HCT116 (cell line): ENCODE measurements at places on chromosomes 5 and 9.

- DNase-seq, result no peak
These were observed 136.4 kb upstream of the TBC1D2 start for GRCh38 chr9:98391867-98392266.

- DNase-seq, result no peak
These were observed 7.8 kb downstream of the RXRA start for GRCh38 chr9:134333874-134334581.

DNA sequence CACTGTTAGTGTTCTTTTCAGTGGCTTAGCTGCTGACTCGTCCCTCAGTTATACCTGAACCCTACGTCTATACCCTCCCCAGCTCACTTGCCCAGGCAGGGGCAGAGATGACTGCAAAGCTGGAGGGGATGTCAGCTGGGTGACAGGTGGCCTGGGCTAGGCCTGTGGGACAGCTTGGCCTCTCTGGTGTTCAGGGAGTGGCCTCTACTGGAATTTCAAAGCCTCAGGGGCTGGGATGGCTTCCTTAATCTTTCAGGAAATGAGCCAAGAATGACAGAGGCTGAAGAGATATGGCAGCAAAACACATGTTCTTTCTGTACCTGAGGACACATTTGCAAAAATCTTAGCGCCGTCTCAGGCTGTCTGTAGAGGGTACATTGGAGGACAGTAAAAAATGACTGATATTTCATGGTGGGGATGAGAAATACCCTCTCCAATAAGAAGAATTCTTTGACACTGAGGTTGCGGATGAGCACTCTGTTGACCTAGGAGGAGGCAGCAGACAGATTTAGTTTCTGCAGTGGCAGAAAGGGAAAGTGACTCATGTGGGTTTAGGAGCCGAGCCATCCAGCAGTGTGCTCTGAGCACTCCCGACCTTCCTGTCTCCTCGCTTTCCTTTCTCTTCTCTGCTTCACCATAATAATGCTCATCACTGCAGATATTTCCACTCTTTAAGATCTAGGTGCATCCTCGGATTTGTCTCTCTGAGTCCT is 54.4 kb downstream of the ENTREP1 start:
- no peak for DNase-seq

- DNase-seq, result no peak
These were observed 11.3 kb upstream of the GRHPR start for GRCh38 chr9:37410969-37411785.

- no peak for DNase-seq
These were observed 110.6 kb downstream of the SVEP1 start for GRCh38 chr9:110468950-110469349.

- peak; percentile 35 for DNase-seq
These were observed 7.0 kb downstream of the IGFBPL1 start for GRCh38 chr9:38417003-38417945.

GRCh38 chr9:122827761-122828093 is 661 bp downstream of the PDCL start:
- no peak for DNase-seq

DNA sequence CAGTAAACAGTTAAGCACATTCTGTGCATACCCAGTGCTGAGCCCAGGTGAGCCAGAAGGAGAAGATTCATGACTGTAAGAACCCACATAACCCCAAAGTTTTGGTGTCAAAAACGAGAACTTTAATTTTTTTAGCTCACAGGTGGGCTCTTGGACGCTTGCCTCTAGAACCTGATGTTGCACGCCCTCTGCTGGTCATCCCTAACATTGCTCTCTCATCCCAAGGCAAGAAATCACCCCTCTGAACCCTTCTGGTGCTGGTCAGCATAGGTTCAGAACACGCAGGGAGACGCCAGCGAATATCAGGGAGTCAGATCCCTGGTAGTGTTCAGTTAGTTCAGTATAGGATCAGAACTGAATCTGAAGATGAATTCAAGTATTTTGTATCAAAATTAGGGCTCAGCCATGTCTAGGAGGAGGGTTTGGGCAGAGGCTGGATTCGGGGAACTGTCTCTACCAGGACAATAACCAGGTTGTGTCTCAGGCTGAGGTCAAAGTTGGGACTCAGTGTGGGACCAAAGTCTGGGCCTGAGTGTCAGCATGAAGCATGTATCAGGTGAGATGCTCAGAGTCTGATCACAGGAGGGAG is 4.1 kb upstream of the DNAJB5 start:
- peak; percentile 59 for DNase-seq

GRCh38 chr9:130847306-130848217 is 12.5 kb downstream of the ABL1 start:
- DNase-seq, result no peak

- no peak for DNase-seq
These were observed 148.2 kb upstream of the KLF4 start for GRCh38 chr9:107637421-107638420.

- no peak for DNase-seq
These were observed 94.1 kb upstream of the LIFR start for GRCh38 chr5:38650540-38650939.

GRCh38 chr5:59000211-59000610 is 417.3 kb downstream of the RAB3C start:
- no peak for DNase-seq

DNA sequence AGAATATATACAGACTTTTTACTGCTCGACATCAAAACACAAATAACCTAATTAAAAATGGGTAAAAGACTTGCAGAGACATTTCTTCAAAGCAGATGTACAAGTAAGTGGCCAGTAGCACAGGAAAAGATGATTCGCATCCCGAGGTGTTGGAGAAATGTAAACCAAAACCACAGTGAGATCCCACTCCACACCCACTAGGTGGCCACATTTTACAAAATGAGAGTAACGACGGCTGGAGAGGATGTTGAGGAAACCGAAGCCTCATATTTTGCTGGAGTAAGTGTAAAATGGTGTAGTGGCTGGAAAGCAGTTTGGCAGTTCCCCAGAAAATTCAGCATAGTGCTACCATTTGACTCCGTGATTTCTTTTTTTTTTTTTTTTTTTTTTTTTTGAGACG is 21.3 kb upstream of the GBGT1 start:
- peak; percentile 64 for DNase-seq

- no peak for DNase-seq
These were observed 32.4 kb downstream of the DDX31 start for GRCh38 chr9:132637351-132637750.

DNA sequence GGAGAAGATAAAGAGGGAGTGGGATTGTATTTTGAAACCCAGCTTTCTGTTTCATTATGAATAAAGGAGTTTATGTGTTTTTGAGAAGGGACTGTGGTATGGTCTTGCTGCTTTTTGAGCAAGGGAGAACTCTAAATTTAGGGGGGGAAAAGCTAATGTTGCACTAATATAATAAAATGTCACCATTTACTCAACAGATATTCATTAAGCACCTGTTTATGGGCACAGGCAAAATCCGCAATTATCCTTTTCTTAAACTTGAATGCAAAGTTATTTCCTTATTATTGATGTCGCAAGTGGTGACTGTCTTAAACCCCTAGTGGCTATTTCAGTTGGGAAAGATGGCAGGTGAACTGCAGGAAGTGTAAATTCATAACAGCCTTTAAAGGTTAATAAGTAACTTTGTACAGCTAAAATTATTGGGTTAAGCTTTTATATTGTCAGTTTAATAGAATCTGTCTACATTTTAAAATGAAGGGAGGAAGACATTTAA is 1.5 kb downstream of the CDC42SE2 start:
- peak; percentile 44 for DNase-seq

- no peak for DNase-seq
These were observed 13.3 kb downstream of the CAMK4 start for GRCh38 chr5:111237470-111237869.
